ENCODE measurements at places on chromosomes 3 and 15.

- DNase-seq = no peak
Observed at GRCh38 chr15:51369451-51369761, 28.0 kb downstream of the GLDN start.

GRCh38 chr3:105359098-105359762, 7.5 kb upstream of the ALCAM start:
- no peak for DNase-seq

DNA sequence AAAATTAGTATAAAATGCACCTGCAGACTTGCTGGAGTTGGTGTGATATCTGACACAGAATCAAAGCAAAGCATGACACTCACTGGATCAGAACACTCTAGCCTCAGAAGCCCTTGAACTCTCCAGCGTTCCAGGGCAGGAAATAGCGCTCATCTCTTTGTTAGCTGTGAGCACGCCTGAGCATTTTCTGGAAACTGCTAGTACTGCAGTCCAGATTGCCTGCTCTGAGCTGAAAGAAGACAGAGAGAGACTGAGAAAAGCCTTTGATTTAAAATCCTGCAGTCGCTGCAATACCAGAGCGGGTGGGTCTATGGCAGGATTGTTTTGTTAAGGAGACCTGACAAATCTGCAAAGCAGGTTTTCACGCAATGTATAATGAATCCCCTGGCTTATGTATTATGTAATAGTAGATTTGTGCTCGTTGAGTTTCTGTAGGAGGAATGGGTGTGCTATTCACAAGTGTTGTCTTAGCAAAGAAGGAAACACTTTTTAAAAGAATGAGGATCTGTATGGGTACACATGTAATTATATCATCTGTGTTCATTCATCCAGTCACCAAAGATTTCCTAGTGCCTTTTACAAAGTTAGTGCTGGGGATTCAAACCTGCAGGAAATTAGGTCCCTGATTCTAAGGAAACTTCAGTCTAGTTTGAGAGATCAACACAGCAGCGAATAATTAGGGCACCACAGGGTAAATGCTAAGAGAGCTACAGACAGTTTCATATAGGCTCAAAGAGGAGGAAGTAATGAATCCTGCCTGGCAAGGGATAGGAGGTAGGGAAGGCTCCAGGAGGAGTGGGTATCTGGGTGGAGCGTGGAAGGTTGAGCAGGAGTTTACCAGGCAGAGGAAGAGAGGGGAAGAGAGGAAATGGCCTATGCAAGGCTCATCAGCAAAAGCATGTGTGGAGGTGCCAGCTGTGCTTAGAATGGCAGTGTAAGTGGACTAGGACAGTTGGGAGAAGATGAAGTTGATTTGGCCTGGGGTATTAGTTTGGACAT, 26.1 kb upstream of the MGLL start:
- no peak for DNase-seq

- no peak for DNase-seq
Observed at GRCh38 chr3:128702391-128702790, 23.6 kb upstream of the RAB7A start.
